Stimulated activated CD8-positive, alpha-beta memory T cell treated with anti-CD3 and anti-CD28 coated beads, Interleukin-15, amount 100 ng/mL, for 24 hours (primary cell): ENCODE measurements at places on chromosomes 1 and 21.

DNA sequence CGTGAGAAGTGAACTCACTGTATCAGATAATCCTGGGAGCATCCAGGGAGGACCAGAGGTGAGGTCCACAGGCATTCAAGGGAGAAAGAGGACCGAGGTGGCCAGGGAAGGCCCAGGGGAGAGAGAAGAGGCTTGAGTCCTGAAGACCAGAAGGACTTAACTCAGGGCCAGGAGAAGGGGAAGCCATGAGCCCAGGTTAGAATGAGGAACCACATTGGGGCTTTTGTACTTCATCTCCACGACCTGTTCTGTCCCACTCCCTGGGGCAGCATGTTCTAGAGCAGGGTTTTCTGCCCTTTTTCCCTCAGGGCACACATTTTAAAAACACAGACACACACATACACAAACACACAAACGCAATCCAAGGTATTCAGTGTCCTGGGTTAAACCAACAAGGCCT is 8.4 kb downstream of the LGR6 start:
- no peak for DNase-seq

DNA sequence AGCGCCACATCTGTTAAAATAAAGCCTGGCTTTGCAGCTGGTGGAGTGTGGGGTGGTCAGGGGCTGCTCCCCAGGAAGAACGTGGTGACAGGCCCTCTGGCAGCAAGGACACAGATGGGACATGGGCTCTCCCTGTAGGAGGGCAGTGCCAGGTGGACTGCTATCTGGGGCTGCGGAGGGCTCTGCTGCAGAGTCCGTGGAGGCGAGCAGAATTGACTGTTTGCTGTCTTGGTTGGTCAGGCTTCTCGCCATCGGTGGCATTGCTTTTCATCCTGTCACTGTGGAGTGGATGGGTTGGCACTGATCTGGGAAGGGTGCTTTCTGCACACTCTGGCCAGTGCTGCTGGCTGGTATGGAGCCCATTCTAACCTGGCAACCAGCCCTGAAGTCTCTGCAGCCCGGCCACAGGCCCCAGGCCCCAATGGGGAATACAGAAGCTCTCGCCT is 103.0 kb downstream of the LAMC2 start:
- no peak for DNase-seq

DNA sequence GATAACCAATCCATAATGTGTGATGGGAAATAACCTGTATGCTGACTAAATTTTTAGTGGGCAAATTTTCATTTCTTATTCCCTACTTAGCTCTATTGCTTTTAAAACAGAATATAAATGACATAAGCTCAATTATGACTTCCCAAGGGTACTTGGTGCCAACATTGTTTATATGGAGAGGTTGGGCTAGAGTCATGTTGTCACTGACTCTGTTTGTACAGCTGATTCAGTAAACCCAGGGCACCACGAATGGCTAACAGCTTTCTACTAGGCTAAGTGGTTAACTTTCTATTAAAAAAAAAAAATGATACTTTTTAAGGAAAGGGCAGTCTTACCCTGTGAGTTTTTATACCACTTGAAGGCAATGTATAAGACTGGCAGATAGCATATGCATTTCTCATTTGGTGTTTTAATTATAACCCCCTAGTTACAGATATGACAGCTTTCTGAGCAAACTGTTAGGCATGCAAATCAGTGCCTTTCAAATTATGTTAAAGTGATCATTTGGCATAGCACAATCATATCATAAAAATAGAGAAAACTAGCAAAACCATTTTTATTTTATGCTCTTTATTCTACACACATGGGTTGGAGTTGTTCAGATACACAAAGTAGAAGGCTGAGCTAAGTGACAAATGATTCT is 147.1 kb downstream of the DNM3 start:
- no peak for DNase-seq

DNA sequence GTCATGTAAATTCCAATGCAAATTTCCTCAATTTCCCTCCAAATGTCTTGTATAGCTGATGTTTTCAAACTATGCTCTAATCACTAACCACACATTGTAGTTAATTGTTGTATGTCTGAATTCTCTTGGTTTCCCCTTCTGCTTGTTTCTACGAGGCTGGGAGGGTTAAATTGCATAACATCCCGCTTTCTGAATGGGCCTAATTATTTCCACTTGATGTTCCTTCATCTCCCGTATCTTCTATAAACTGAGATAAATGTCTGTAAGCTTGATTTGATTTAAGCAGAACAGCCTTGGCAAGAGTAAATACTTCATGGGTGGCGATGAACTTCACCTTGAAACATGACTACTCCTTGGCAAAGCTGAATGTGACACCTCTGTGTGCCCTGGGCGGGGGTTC is 72.2 kb downstream of the SERINC2 start:
- no peak for DNase-seq

DNA sequence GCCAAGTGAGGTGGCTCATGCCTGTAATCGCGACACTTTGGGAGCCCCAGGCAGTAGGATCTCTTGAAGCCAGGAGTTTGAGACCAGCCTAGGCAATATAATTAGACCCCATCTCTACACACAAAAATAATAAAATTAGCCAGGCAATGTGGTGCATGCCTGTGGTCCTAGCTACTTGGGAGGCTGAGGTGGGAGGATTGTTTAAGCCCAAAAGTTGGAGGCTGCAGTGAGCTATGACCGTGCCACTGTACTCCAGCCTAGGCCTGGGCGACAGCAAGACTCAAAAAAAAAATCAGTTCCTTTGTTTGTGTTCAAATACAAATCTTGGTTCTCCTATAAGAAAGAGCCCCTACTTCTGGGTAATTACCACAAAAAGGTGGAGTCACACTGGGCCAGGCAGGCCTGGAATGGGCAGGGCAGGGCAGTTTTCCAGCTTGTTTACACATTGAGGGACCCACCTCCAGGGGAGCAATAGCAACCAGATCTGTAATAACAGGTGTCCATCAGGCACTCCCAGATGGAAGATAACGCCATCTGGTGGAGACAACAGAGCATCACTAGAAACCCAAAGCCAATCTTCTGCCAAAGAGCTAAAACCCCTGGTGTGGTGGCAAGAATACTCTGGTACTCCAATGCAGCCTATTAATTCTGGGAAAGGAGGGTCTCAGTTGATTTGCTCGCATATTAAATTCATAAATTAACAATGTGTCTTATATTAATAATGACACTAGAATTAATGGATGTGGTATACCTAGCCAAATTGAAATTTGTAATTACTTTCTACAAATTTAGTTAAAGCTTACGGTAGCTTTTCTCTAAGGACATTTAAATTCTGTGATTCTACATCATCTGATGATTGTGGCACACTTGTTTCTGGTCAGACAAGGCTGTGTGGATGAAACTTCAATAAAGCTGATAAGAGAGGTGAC is 13.2 kb downstream of the PPP1R15B start:
- no peak for DNase-seq

DNA sequence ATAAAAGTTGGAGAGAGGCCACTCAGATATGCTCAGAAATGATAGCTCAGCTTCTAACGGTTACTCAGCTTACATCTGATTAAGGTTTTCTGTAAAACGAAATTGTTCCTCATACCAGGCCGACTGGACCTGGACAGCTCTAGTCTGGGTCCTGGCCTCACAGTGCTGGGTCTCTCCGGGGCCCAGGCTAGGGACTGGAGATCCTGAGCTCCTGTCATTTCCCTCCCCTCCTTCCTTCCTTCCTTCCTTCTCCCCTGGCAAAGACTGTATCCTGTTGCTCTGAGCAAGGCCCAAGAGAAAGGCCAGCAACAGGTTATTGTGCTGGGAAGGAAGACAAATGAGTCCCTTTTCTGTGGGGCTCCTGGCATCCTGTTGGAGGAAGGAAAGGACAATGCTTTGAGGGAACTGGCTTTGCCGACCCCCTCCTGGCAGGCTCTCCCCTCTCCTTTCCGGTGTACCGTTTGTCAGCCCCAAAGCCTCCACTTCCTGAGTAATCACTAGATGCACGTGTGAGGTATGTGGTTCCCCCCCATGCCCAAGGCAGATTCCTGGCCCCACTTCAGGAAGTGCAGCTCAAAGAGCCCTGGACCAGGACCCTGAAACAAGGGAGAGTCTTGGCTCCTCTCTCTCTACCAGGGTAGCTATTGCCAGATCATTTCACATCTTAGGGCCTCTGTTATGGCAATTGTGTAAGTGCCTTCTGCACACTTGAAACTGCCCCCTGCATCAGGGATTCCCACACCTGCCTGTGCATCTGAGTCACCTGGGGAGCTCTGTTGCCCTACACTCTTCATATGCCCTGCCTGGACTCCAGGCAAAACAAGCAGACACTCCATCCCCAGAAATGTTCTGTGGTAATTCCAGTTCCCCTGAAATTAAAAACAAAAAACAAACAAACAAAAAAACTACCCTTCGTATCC is 212.7 kb upstream of the FGGY start:
- DNase-seq, result no peak

- DNase-seq, result no peak
These were observed 6.8 kb downstream of the CYP4X1 start for GRCh38 chr1:47030170-47030805.

DNA sequence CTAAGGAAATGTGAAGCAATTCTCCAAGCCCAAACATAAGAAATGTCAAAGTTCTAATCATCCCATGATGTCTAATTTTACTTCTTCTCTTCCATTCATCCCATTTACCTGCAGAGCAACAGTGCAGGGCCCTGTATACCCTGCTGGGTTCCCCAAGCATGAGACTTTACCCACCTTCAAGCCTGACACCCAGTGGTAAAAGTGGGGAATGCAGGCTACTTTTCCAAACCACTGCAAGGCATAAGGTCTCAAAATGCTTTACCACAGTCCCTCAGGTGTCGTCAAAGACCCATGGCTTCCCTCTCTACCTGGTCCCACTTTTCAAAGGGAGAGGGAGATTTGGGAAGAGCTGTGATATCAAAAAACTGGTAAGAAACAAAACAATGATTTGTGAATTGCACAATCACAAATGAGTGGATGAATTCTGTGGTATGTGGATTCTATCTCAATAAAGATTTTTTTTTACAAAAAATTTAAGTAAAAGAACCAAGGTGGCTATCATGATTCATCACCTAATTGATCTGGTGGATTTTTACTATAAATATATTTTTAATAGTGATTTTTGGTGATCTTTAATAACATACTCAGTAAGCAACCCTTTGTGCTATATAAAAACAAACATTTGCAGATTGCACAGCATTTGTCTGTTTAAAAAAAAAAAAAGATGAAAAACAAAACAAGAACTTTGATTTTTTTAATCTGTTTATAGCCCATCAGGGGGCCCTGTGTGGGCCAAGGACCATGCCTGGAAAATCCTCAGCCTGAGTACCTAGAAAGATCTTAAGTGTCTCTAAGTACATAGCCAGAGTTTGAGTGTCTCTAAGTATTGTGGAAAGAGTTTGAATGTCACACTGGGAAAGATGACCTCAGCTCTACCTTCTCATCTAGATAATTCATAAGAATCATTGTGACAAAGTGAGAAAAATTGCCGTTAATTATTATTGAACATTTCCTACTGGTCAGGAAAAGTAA is 73.1 kb upstream of the GJB5 start:
- no peak for DNase-seq

- no peak for DNase-seq
These were observed 29.3 kb downstream of the CRYZ start for GRCh38 chr1:74703386-74704182.

GRCh38 chr1:9294910-9295636 is 2.4 kb downstream of the SPSB1 start:
- DNase-seq, result no peak

- DNase-seq, result no peak
These were observed 29.1 kb upstream of the PARP1 start for GRCh38 chr1:226436855-226437491.

DNA sequence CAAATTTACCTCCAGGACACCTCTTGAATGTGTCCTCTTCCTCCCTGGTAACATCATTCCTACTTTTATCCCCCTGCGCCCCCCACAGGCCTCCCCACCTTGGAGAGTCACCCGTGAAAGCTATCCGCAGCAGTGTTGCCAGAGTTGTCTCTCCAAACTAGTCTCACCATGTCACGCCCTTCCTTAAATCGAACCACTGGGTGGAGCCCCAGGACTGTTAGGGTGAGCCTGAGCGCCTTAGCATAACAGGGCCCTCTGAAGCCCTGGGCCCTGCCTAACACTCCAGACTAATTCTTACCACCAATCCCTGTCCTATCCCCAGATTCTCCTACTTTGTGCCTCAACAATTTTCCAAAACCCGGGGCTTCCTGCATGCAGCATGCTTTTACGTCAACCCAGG is 35.0 kb downstream of the HSD3B2 start:
- DNase-seq, result no peak

DNA sequence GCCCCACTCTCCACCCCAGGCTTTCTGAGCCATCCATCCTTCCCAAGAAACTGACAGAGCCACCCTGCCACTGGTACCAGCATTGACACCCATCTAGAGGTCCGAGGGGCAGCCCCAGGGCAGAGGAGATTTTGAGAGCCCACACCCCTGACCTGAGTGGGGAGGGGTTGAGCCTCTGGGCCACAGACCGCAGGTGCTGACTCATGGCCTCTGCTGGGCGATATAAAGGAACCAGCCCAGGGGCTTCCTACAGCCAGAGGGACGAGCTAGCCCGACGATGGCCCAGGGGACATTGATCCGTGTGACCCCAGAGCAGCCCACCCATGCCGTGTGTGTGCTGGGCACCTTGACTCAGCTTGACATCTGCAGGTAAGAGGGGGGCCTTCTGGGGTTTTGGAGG is at the start of gene PADI4:
PADI4 (plus strand) TSS at position 252 of the 400 bp plus-strand sequence; CDS start at position 278, 26 bp downstream.
- no peak for DNase-seq

DNA sequence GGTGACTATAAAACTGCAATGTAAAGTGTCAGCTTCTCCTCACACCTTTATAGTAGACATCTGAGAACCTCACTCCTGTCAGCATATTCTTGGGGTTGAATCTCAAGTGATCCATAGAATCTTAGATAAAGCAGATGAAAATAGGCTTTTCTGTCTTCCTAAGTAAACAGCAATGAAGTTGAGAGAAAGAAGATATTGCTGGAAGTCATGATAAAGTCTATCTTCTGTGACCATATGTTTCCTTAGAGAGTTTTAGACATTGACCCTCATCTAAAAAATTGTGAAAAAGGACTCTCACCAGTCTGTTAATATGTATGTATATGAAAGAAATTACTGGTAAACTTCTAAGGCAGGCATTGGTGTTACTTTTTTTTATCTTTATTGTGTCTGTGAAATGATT is 66.8 kb downstream of the LIPI start:
- no peak for DNase-seq

DNA sequence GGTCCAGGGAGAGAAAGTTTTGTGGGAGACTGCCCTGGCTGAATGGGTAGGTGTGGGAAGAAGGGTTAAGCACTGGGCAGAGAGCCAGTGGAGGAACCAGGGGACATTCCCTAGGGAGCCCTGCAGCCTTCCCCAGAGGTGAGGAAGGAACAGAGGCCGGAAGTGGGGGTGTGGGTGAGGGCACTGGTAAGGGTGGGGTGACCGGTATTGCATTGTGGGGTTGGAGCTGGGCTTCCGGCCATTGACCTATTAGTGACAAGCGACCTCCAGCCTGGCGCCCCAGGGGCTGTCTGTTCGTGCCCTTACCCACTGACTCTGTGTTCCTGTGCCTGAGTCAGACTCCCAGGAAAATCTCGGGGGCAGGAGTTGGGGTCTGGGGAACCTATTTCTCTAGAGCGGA is 3.5 kb upstream of the TSPAN1 start:
- DNase-seq, result no peak

DNA sequence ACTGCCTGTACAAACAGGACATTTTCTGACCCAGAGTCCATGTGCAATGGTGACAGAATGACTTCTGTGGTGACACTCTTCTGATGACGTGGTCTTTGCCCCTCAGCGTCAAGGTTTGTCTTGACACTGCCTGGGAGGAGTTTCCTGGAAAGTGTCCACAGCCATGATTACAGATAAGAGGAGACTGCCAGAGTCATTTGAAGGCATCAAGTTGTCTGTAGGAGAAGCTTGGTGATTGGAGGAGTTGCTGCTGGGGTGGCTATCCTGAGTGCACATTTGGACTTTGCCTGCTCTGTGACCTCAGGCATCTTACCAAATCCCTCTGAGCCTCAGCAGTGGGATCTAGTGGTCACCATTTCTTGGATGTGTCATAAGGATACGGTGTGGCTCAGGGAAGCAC is 17.7 kb downstream of the TCHHL1 start:
- no peak for DNase-seq
